ENCODE measurements at places on chromosomes 6 and 20.
A peak's percentile ranks its signal among the peaks of the same experiment; 100 is the strongest.

- no peak for DNase-seq
Observed at GRCh38 chr6:101232961-101233360, 160.5 kb upstream of the GRIK2 start.

- no peak for DNase-seq
Observed at GRCh38 chr20:60791823-60792222, 460.2 kb upstream of the CDH4 start.

GRCh38 chr20:1577906-1578305 lies 20.4 kb upstream of the SIRPD start:
- DNase-seq: no peak

DNA sequence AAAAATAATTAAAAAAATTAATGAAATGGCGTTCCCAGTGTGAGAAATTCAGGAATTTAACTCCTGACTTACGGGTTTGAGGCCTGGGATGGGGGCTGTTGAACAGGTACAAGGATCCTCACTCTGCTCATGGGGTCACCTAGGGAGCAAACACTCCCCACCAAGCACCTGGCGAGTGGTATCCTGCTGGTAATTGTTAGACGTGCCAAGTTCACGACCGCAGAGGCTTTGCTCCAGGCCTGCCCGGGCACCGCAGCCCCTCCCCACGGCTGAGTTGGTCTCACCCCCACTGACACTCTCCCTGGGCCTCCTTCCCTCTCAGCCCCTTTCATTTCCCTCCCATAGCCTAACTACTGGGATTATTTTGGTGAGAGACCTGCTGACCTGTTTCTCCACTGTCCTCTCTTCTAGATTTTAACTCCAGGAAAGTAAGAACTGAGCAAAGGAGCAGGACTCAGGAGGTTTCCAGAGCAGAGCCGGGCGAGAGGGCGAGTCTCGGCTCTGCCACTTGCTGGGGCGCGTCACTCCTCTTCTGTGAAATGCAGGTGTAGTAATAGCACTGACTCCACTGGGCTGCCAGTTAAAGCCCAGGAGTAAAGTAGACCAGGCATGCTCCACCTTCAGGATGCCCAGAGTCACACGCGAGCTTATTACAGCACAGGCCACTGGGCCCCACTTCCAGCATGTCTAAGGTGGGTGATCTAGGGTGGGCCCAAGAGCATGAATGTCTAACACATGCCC lies 22.8 kb downstream of the BMP7 start:
- DNase-seq: no peak

- DNase-seq: no peak
Observed at GRCh38 chr20:63567386-63568169, 6.5 kb downstream of the HELZ2 start.

GRCh38 chr6:113893866-113894265 lies 36.7 kb downstream of the MARCKS start:
- no peak for DNase-seq

DNA sequence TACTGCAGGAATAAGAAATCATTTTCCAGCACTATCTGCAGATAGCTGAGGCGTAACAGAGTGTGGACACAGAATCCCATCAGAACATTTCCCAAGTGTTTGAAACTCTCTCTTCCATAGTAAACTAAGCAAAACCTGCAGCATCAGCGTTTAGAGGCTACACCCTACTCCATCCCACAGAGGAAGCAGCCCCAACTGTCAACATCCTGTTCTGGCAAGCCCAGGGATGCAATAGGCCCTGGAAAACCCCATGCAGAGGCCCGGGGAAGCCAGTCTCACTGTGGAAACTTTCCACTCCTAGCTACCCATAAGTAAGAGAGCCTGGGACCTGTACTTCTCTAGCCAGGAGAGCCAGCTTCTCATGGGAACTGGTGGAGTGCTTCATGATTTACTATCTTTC lies 129.4 kb downstream of the LY86 start:
- no peak for DNase-seq

DNA sequence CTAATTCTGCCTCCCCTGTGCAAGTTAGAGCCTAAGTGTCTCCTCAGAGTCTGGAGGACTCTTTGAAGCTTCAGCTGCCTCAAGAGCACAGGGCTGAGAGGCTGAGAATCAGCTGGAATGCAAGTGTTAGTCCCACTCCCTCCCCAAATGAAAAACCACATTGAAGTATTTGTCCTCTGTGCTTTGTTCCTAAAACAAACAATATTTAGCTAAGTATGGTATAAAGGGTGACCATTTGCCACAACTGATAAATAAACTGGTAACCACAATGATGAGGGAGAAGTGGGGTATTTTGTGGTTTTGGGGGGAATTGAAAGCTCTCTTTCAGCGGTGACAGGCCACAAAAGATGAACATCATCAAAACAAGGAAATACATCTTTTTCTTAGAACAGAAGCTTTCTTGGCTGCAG lies 91.7 kb upstream of the HDDC2 start:
- no peak for DNase-seq

DNA sequence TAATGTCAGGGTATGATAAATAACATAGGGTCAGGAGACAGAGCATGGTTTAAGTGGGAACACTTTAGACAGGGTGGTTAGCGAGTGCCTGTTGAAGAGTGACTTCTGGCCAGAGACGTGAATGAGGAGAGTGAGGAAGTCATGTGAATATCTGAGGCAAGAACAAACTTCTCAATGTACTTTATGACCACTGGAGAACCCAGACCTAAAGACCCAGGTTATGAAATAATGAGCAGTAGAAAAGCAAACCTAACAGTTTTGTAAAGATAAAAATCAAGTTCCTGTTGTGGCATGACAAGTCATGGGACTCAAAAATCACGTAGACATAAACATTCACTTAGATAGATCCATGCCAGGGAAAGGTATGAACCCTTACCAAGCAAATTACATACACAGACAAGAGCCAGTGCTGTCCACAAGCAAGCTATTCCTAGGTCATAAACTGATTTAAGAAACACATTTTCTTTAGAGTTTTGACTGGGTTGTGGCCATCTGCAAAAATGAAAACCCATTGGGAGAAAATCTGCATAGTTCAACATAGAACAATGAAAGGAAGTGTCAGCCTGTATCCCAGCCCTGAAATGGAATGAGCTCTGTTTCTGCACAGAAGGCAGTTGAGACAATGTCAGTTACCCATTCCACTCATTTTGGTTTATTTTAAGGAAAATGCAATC lies 2.2 kb upstream of the MYCT1 start:
- no peak for DNase-seq

GRCh38 chr6:111865049-111865585 lies 8.1 kb downstream of the FYN start:
- DNase-seq: no peak

DNA sequence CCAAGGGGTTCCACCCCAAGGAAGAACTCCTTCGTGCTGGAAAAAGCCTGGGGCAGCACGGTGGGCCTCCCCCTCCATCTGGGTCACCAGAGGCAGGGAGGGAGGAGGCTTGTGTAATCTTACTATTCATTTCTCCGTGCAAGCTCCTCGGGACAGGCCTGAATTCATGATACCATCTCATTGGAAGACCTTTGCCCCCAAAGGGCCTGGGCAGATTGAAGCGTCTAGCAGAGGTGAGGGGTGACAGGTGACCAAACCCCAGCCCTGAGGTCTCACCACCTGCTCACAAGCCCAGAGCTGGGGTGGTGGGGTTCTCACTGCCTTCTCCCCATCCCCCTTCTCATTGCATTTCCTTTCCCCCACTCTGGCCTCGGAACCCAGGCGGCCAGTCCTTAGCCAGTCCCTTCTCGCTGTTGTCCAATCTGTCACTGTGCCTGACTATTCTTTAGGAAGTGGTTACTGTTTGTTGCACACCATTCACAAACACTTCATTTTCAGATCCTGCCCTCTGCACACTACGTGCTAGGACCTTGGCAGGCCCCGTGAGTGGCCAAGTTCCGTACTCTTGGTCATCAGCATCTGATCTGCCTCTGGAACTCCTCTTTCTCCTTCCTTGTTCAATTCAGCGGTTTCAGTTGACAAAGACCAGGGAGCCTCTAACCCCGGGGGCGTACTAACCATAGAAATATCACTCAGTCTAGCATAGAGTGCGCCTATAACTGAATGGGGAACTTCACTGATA lies 137.1 kb downstream of the LY86 start:
- no peak for DNase-seq

DNA sequence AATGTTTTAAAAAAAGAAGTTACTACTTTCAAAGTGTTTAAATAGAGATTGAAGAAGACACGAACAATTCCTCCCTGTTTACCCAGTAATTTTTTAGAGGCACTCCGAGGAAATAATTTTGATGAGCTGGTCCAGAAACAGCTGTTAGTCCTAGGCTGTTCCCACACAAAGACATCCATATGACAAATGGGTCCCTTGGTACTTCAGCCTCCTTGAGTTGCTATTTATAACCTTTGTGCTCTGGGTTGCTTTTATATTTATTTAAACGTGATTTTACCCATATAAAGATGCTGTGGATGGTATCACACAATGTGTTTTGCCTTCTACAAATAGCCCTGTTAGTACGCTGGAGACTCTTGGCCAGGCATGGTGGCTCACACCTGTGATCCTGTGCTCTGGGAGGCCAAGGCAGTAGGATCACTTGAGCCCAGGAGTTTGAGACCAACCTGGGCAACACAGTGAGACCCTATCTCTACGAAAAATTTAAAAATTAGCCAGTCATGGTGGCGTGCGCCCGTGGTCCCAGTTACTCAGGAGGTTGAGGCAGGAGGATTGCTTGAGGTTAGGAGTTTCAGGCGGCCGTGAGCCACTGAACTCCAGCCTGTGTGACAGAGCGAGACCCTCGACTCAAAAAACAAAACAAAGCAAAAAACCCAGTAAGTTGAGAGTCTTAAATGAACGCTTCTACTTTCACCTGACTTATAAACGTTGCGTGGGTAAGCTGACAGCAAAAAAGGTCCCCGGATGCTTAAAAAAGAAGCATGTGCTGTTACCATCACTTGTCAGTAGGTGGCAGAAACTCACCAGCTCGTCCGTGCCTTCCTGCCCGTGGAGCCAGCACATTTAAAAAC lies 56.9 kb upstream of the ARMH2 start:
- DNase-seq: peak; percentile 51

DNA sequence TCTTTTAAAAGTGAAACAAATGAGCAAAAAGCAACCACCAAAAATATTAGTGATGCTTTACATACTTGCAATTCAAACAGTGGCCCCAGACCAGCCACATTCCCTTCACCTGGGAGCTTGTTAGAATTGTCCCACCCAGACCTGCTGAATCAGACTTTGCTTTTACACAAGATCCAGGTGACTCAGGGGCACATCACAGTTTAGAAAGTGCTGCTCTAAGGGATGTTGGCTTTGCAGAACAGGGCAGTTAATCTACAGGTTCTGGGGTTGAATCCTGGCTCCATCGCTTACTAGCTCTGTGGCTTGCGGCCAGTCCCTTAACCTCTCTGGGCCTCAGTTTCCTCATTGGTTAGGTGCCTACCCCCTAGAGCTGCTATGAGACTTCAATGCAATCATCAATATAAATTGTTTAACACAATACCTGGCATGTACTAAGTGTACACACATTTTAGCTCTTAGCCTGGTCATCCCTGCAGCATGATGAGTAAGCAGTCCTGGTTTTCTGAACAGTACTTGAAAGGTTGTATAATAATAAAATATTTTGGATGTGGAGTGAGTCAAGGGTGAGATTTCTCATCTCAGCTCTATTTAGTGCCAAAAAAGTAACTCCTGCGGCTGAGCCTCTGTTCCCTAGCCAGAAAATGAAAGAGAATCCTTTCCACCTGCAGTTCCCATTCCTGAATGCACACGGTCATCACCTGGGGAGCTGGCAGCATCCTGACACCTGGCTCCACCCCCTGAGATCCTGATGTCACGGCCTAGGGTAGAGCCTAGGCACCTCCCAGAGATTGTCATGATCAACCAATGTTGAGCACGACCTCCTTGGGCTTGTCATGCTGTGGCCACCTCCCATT lies 162.7 kb downstream of the ANKRD60 start:
- no peak for DNase-seq

GRCh38 chr6:154806804-154807203 lies 73.6 kb downstream of the SCAF8 start:
- no peak for DNase-seq

- DNase-seq: peak; percentile 43
Observed at GRCh38 chr20:33291830-33292355, 8.9 kb downstream of the BPIFB1 start.

DNA sequence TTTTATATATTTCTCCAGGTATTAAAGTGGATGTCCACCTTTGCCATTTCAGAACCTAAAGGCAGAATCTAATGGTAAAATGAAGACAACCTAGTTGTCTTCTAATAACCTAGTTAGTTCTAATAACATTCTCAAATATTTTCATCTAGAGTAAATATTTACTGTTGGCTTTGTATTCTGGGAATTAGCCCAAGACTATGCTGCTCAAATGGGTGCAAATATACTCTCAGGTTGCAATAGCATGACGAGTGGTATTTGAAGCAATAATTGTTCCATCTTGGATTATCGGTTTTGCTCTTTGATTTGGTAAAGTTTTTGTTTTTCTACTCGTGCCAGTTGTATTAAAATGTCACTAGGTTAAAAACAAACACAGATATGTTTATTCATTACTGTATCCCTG lies 21.0 kb upstream of the RSPH4A start:
- no peak for DNase-seq

DNA sequence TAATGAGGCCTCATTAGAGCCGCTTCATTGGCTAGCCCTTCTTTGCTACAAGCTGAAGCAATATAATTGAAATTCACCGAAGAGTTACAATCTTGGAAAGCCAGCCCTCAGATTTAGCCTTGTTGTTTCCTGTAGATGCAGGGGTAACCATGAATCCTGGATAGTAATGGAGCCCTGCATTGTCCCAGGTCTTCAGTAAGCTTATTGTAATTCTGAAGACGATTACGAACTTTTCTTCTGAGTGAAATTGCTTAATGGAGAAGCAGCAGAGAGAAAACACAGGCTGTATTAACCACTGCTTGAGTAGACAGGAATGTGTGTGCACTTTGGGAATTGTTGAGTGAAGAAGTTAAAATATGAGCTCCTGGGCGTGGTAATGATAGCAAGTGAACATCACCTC lies 26.3 kb upstream of the NAA20 start:
- no peak for DNase-seq

DNA sequence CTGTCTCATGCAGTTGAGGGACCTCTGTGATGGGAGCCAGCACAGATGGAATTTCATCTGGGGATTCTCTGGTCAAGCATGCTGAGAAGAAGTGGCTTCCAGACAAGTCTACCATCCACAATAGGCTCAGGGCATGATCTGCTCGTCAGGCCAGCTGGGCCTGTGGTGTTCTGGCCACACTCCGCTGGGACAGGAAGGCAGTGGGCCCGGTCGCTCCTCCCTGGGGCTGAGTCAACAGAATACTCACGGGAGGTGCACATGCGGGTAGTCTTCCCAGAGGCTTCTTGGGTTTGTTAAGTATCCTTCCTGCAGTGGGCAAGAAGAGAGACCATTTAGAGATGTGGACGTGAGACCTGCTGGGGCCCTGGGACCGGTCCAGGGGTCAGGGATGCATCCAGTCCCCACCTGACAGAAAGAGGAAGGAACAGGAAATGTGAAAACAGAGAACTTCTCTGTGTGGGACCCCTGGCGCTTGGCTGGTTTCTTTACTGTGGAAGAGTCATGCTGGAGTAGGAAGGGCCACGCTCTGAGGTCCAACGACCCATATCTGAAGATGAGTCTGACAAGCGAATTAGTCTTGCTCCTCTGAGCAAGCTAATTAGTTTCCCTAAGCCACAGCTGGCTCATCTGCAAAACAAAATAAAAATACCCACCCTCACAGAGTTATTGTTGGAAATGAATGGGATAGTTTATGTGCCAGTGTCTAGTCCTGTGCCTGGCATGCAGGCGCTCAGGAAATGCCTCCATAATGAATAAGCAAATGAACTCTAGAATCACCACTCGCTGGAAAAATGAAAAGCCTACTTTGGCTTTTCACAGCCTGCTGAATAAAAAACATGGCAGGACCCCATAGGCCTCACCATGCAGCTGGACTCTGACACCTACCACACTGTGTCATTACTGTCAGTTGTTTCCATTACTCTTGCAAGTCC lies 67.3 kb downstream of the TRAM2 start:
- DNase-seq: no peak
